Hepatocyte (in vitro differentiated cells): ENCODE measurements at places on chromosomes 5 and 9.

- DNase-seq: peak; percentile 36
Measured at GRCh38 chr5:98929710-98930298, 997 bp upstream of the CHD1 start.

DNA sequence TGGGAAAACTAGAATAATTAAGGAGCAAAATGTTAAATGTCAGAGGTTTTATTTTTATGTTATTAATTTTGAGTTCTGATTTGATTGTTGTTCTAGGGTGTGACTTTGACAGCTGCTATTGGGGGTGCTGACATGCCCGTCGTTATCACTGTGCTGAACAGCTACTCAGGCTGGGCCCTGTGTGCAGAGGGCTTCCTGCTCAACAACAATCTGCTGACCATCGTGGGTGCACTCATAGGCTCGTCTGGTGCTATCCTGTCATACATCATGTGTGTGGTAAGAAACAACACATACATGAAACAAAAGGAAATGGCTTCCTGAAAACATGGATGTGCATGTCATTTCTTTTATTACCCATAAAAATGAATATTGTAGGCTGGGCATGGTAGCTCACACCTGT lies 56.1 kb downstream of the NNT start:
- DNase-seq: no peak

DNA sequence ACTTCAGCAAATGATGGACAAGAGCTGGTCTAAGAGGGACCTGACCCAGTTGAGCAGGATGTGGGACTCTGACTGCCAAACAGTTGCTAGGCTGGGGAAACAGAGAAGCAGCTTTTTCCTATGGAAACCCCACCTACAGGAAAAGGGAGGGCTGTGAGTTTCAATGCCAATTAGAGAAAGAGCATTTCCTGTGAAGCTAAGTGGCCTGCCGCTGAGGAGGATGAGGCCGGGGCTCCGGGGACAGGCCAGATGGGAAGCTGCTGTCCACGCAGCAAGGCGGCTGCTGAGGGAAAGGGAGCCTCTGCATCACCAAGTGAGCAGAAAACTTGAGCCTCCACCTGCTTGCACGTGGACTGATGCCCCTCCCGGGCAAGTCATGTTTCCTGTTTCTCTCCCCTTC lies at the start of gene PCDH12:
PCDH12 (minus strand) TSS at position 90 of the 400 bp plus-strand sequence. CDS start 351 bp downstream, outside the sequence.
- DNase-seq: no peak

GRCh38 chr9:32703635-32704034 lies 68.2 kb upstream of the TAF1L start:
- no peak for DNase-seq

GRCh38 chr5:54608423-54609085 lies 91.0 kb downstream of the SNX18 start:
- no peak for DNase-seq
